ENCODE measurements at places on chromosomes 11 and 22. TPM values are rescaled to one million over a fixed set of nuclear protein-coding genes. Genes with fewer than 3 reads are reported as not detected.

SNX32 gene
- total RNA-seq, result not detected

IL17REL gene
- not detected for total RNA-seq

CCDC89 gene
- total RNA-seq, result 0.63 TPM

MLC1 gene
- total RNA-seq, result not detected

OR5A1 gene
- not detected for total RNA-seq

TRIM34 gene
- 9.2 TPM for total RNA-seq

MS4A2 gene
- total RNA-seq, result not detected

APOL1 gene
- 77.0 TPM for total RNA-seq

MUC6 gene
- not detected for total RNA-seq

FAM180B gene
- total RNA-seq, result not detected

OR51B5 gene
- not detected for total RNA-seq

MS4A7 gene
- not detected for total RNA-seq

KCNA4 gene
- total RNA-seq, result not detected

OR8D4 gene
- not detected for total RNA-seq

PRG2 gene
- not detected for total RNA-seq

TMEM191B gene
- 0.76 TPM for total RNA-seq

OMP gene
- total RNA-seq, result not detected

STK33 gene
- 6.4 TPM for total RNA-seq

ADAMTS8 gene
- not detected for total RNA-seq

ACTN3 gene
- not detected for total RNA-seq

RHBDD3 gene
- 45.6 TPM for total RNA-seq

UPK3A gene
- total RNA-seq, result not detected

UNC93B1 gene
- 20.0 TPM for total RNA-seq

PARVG gene
- total RNA-seq, result not detected

DMC1 gene
- 1.3 TPM for total RNA-seq

MIAT gene
- total RNA-seq, result 0.10 TPM

PAMR1 gene
- not detected for total RNA-seq

BMAL1 gene
- total RNA-seq, result 9.9 TPM

MRGPRE gene
- not detected for total RNA-seq

FGF4 gene
- not detected for total RNA-seq

YPEL1 gene
- total RNA-seq, result 8.7 TPM

TCN2 gene
- total RNA-seq, result 40.1 TPM

GPHA2 gene
- not detected for total RNA-seq

OR8H1 gene
- total RNA-seq, result not detected

MEI1 gene
- 0.64 TPM for total RNA-seq

GLYATL1 gene
- total RNA-seq, result not detected

PRODH gene
- total RNA-seq, result 1.0 TPM

AGBL2 gene
- total RNA-seq, result not detected

CLDN5 gene
- total RNA-seq, result 1,795 TPM

MOGAT2 gene
- not detected for total RNA-seq

CACNA1I gene
- total RNA-seq, result not detected

TXNRD2 gene
- 104 TPM for total RNA-seq

KRTAP5-9 gene
- not detected for total RNA-seq

POU2F3 gene
- total RNA-seq, result not detected

TSPAN32 gene
- total RNA-seq, result not detected

LINC01488 gene
- not detected for total RNA-seq

HIC2 gene
- 4.3 TPM for total RNA-seq

TEAD1 gene
- 55.5 TPM for total RNA-seq

All from glomerular endothelial cell (primary cell).